Stimulated activated CD4-positive, alpha-beta T cell treated with anti-CD3 and anti-CD28 coated beads, Interleukin-1b, Interleukin-23, amount 100 ng/mL, for 1 hour (primary cell): ENCODE measurements at places on chromosomes 2 and 18.

GRCh38 chr2:198873503-198874471 lies 584.0 kb downstream of the SATB2 start:
- DNase-seq, result no peak

- DNase-seq, result no peak
Measured at GRCh38 chr2:47345590-47345924, 57.4 kb upstream of the MSH2 start.

GRCh38 chr2:26687328-26687727 lies 5.2 kb upstream of the KCNK3 start:
- no peak for DNase-seq

DNA sequence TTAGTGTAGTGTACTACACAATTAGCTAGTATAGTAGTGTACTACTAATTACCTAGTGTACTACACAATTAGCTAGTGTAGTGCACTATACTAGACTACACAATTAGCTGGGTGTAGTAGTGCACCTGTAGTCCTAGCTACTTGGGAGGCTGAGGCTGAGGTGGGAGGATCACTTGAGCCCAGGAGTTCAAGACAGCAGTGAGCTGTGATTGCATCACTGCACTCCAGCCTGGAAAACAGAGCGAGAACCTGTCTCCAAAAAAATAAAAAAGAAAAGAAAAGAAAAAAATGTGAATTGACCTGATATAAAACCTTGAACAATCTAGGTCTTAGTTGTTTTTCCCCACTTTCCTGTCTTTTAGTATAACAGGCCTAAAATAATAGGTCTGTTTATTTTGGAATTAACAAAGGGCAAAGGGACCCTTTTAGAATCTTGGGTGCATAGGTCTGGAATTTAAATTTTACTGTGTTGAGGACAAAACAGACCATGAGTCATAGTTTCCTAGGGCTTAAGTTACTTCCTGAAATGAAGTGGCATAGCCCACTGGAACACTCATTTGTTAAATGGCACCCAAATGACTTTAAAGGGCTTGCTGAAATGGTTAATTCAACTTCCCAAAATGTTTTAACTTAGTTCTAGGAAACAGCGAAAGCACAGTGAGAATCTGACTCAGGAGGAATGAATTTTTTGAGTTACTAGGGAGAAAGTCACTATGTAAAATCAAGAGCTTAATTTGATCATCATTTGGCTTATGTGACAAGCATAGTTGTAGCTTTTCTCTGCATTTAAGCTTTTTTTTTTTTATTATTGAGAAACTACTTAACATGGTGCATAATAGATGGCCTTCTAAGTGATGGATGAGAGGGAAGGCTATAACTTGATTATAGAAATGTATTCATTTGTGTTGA lies 50.7 kb upstream of the ARL5A start:
- no peak for DNase-seq
